ENCODE measurements at places on chromosomes 3 and 15. TPM values are rescaled to one million over a fixed set of nuclear protein-coding genes. Genes with fewer than 3 reads are reported as not detected.

DNA sequence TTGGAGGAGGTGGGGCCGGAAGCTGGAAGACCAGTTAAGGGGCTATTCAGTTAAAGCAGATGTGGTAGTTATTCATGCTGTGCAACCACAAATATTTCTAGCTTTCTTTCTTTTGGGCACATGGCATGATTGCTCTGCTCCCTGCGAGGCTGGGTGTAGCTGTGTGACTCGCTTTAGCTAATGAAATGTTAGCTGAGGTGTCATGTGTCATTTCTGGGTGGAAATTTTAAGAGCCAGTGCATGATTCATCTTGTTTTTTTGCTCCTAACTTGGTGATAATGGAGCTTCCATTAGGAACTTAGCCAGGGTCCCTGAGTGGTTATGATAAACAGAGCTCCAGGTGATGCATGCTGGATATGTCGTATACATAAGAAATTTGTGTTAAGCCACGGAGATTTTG, 300.6 kb downstream of the SATB1 start:
- H3K4me3 ChIP-seq, result no peak overlapping the region
- no peak for DNase-seq
- H3K27me3 ChIP-seq, result no peaks in the 10 kb centered on the region
- H3K36me3 ChIP-seq, result no peaks in the 10 kb centered on the region
- no peak overlapping the region for H3K27ac ChIP-seq

DNA sequence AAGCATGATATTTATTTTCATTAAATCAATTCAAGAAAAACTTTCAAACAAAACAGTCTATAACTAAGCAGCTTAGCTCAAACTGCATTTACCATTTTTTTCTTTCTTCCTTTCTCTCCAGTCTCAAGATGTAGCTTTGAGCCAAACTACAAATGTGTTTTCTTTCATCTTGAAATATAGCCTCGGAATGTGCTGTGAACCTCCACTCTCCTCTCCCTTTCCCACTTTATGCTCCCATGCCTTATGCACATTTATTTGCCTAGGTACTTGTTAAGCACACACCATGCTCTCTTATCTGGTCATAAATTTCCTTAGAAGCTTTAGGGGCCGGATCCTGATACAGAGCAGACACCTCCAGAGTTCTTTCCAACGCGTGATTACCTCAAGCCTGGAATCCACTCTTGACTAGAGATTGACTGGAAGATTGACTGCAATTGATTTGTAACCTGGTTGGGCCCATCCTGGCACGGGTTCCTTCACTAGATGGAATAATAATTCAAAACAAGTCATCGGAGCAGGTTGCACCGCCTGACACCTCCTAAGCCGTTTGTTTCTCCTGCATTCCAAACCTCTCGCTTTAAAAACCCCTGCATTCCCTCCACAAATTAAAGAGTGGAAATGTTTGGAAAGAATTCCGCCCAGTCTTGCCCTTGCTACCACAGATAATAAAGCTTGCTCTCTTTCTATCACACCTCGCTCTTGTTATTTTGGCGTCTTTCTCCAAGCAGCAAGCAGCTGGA, 344.7 kb downstream of the CHL1 start:
- H3K4me1 ChIP-seq, result no peaks in the 10 kb centered on the region
- DNase-seq, result no peak
- H3K36me3 ChIP-seq, result no peaks in the 10 kb centered on the region
- no peak overlapping the region for H3K4me3 ChIP-seq
- no peak overlapping the region for H3K27ac ChIP-seq
- no peaks in the 10 kb centered on the region for H3K27me3 ChIP-seq

DNA sequence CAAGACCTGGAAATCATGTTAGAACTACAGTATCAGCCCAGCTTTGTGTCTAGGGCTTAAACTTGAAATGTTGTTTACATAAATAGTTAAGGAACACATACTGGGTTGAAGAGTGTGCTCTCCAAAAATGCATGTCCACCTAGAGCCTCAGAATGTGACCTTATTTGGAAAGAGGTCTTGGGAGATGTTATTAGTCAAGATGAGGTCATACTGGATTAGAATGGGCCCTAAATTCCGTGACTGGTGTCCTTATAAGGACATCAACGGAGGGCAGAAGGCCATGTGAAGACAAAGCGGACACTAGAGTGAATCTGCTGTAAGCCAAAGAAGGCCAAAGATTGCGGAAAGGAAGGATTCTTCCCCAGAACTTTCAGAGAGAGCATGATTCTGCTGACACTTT, 759.2 kb upstream of the CFAP20DC start:
- H3K27ac ChIP-seq, result no peak overlapping the region
- H3K4me1 ChIP-seq, result peaks cover 41% of the 10 kb centered on the region
- no peak overlapping the region for H3K4me3 ChIP-seq
- no peak for DNase-seq
- H3K36me3 ChIP-seq, result no peaks in the 10 kb centered on the region
- H3K27me3 ChIP-seq, result no peaks in the 10 kb centered on the region

GRCh38 chr3:161598639-161599038, 102.0 kb downstream of the OTOL1 start:
- H3K4me3 ChIP-seq, result no peak overlapping the region
- H3K27ac ChIP-seq, result no peak overlapping the region
- no peaks in the 10 kb centered on the region for H3K36me3 ChIP-seq
- H3K27me3 ChIP-seq, result no peaks in the 10 kb centered on the region
- no peak for DNase-seq

DNA sequence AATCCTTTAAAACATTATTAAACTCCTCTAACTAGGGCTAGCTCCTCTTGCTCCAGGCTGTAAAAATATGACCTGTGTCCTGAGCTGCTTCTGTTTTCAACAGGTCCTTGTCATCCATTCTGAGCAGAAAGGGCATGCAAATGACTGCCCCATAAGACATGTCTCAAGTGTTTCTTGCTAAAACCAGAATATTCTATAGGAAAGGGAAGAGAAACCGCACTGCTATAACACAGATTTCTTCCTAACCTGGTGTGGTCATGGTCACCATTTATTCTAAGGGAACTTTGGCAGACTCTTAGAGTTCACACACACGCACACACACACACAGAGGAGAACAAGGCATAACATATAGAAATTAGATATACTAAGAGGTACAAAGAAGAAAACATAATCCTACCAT, 34.2 kb upstream of the B3GNT5 start:
- H3K4me1 ChIP-seq, result no peaks in the 10 kb centered on the region
- H3K27me3 ChIP-seq, result no peaks in the 10 kb centered on the region
- DNase-seq, result no peak
- H3K27ac ChIP-seq, result no peak overlapping the region

DNA sequence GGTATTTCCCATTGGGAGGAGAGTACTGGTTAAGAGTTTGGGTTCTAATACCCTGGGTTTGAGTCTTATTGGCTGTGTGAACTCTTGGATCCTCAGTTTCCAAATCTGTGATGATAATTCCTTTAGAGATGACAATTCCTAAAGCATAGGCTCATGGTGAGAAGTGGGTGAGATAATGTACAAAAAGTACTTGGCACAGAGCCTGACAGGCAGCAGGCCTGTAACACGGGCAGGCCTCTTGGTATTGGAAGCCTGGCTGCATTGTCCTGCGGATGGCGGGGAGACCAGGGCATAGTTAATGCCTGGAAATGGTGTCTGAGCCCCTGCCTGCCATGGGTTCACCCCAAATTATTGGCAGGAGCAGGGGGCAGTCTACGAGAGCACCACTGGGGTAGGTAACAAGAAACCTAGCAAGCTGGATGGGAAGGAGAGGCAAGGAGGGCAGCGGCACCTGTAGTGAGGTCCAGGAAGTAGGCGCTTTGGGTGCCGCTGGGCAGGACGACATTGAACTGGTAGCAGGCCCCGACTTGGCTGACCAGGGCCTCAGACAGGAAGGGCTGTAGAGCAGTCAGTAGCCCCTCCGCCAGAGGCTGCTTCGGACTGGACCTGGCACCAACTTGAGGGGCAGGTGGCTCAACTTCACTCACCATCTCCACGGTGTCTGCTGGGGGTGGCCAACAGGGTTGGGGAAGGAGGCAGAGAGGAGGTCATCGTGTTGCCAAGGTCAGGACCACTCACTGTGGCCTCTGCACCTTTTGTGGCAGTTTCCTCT, 7.7 kb downstream of the STOML1 start:
- H3K36me3 ChIP-seq, result peaks cover 7% of the 10 kb centered on the region
- H3K27me3 ChIP-seq, result no peaks in the 10 kb centered on the region
- H3K4me1 ChIP-seq, result peaks cover 30% of the 10 kb centered on the region
- H3K4me3 ChIP-seq, result no peak overlapping the region
- no peak for DNase-seq
- H3K27ac ChIP-seq, result peak overlapping the region; percentile 91

DTX3L gene
- 31.5 TPM for total RNA-seq

- no peaks in the 10 kb centered on the region for H3K27me3 ChIP-seq
- no peaks in the 10 kb centered on the region for H3K4me1 ChIP-seq
- no peaks in the 10 kb centered on the region for H3K36me3 ChIP-seq
- no peak for DNase-seq
Measured at GRCh38 chr3:132209855-132210254, 107.4 kb upstream of the ACP3 start.

GRCh38 chr15:99478977-99479376, 86.8 kb upstream of the MEF2A start:
- no peak overlapping the region for H3K27ac ChIP-seq
- H3K4me3 ChIP-seq, result no peak overlapping the region
- H3K36me3 ChIP-seq, result no peaks in the 10 kb centered on the region
- DNase-seq, result no peak
- H3K4me1 ChIP-seq, result peaks cover 34% of the 10 kb centered on the region
- no peaks in the 10 kb centered on the region for H3K27me3 ChIP-seq

- DNase-seq, result no peak
- H3K4me3 ChIP-seq, result no peak overlapping the region
- no peak overlapping the region for H3K27ac ChIP-seq
- H3K36me3 ChIP-seq, result no peaks in the 10 kb centered on the region
Measured at GRCh38 chr15:85062560-85062959, 80.9 kb downstream of the PDE8A start.

PP2D1 gene
- total RNA-seq, result not detected

- DNase-seq, result no peak
- peak within 1 kb of the TSS; percentile 85 for H3K27ac ChIP-seq
- H3K4me3 ChIP-seq, result peak within 1 kb of the TSS; percentile 85
- H3K36me3 ChIP-seq, result peaks cover 22% of the 10 kb centered on the region
- H3K4me1 ChIP-seq, result no peaks in the 10 kb centered on the region
Measured at GRCh38 chr15:43517354-43518196, at the start of gene MAP1A. MAP1A (plus strand) TSS chr15:43517608; CDS start chr15:43521474, 3,866 bp downstream.

DNA sequence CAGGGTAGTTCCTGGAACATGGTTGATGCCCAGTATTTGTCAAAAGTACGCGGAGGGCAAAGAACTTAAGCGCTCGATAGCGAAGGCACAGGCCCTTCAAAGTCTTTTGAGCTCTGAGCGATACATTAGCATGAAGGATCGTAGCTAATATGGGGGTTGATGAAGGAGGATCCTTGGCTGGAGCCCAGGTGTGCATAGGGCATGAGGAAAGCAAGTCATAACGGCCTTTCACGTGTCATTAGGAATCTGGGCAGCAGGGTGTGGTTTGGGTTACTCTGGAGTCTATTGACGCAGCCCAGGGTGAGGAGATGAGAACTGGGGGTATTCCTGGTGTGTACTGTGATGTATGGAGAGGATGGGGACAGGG, 31.7 kb downstream of the SPINK8 start:
- peaks cover 13% of the 10 kb centered on the region for H3K36me3 ChIP-seq
- peak overlapping the region; percentile 86 for H3K27ac ChIP-seq
- peak overlapping the region; percentile 79 for H3K4me3 ChIP-seq
- no peaks in the 10 kb centered on the region for H3K27me3 ChIP-seq
- peaks cover 19% of the 10 kb centered on the region for H3K4me1 ChIP-seq
- DNase-seq, result no peak

DNA sequence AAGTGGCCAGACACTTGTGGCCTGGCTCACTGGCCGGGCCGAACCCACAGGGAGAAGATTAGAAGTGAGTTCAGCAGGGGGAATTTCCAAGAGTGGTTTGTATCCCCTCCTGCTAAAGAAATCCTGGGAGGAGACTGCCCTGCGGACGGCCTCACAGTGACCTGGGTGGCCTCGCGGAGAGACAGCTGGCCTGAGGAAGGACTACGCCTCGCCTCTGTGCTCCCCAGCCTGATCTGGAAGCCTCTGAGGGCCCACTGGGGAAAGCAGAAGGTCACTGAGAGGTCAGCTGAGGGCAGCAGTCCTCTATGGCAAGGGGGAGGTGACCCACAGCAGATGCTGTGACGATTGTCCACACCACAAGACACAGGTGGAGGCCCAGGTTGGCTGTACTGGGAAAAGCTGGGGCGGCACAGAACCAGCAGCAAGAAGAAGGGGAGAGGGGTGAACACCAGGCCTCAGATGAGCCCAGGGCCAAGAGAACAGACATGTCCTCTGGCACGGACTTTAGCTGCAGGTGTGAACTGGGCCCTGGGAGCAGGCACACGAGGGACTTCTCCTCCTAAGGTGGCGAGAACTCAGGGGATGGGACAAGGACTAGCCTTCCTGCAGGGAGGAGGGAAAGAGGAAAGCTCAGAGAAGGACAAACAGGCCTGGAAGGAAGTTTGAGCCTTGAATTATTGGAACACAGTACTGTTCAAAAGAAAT, 37.2 kb upstream of the DLG1 start:
- DNase-seq, result no peak
- H3K36me3 ChIP-seq, result no peaks in the 10 kb centered on the region
- no peak overlapping the region for H3K4me3 ChIP-seq

CPA3 gene
- total RNA-seq, result 31.8 TPM

WNT7A gene
- not detected for total RNA-seq

TMC3 gene
- total RNA-seq, result 0.54 TPM

GRCh38 chr3:150379469-150379868, 28.6 kb upstream of the TSC22D2 start:
- H3K4me1 ChIP-seq, result no peaks in the 10 kb centered on the region
- H3K4me3 ChIP-seq, result no peak overlapping the region
- no peaks in the 10 kb centered on the region for H3K27me3 ChIP-seq
- no peaks in the 10 kb centered on the region for H3K36me3 ChIP-seq
